Omental fat pad (tissue), 4 donors: ENCODE measurements at places on chromosomes 4 and X. TPM values are rescaled to one million over a fixed set of nuclear protein-coding genes. Genes with fewer than 3 reads are reported as not detected.

Gene ADGRL3
- total RNA-seq: 3.7 TPM

DNA sequence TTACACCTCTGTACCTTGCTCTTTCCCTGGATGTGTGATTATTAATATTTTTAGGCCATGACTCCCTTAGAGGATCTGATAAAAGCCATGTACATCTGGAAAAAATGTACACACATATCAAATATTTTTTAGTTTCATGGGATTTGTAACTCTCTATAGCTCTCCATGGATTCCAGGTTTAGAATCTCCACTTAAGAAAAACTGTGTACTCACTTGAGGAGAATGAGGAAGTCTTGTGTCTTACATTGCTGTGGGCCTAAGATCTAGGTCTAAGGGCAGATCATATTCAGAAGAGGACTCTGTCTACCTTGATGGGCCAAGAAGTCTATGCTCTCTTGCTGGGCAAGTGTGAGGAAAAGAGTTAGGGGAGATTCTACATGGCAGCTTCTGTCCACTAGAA lies 98.0 kb downstream of the RRAGB start:
- DNase-seq: no peak

Gene ANKRD50
- 10.6 TPM for total RNA-seq

Gene TASL
- total RNA-seq: 3.1 TPM

Gene OTC
- total RNA-seq: 9.8 TPM

Gene MAPK10
- total RNA-seq: 38.5 TPM

DNA sequence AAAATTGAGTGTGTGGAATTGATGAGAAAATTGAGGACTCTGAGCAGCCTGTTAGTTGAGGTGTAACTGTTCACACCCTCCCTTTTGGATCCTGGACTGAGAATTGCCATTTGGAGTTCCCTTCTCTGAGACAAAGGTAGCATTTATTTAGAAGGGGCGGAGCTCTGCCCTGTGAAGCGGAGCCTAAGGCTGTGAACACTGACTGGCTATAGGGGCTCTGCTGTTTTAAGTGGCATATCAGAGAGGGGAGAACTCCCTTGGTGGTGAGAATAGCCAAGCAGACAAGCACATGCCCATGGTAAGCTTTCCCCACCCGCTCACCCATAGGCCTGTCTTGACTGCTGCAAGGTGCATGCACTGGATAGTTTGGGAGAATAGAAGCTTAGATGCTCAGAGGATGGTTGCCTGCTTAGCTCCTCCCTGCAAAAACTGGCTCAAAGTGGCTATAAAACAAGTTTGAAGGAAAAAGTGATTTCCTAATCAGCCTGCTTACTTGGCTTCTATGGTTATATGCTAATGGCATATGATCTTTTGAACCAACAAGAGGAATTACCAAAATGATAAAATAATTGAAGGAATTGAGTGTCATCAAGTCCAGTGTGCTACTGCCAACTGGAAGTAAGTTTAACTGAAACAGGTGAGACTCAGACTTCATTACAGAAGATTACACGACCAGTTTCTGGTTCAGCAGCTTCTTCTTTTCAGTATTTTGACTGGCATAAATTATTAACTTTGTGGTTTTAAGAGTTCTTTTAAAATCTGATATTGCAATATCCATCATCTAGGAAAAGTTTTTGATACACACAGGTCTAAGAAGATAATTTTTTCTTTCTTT lies 108.4 kb downstream of the AFF1 start:
- no peak for DNase-seq

Gene HSFX4
- total RNA-seq: not detected

Gene SSX4
- total RNA-seq: not detected

Gene CCKAR
- total RNA-seq: not detected

DNA sequence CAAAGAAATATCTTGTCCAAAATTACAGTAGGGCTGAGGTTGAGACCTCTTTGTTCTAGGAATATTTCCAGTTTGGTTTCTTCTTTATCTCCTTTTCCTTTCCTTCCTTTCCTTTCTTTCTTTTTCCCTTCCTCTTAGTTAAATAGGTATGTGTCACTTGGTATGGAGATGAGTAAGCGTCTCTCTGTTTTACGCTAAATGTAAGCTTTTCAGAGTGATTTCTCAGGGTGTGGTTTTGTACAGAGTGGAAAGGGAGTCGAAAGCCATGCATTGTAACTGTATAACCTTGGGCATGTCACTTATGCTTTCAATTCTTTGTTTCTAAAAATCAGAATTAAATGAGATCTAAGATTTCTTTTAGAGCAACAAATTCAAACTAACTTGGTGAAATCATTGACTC lies 54.8 kb downstream of the TLL1 start:
- no peak for DNase-seq

Gene SYNPO2
- 48.7 TPM for total RNA-seq

- no peak for DNase-seq
These were observed 8.5 kb upstream of the GPR50 start for GRCh38 chrX:151167791-151168345.

- DNase-seq: no peak
These were observed 19.8 kb downstream of the BEX3 start for GRCh38 chrX:103396186-103396585.

DNA sequence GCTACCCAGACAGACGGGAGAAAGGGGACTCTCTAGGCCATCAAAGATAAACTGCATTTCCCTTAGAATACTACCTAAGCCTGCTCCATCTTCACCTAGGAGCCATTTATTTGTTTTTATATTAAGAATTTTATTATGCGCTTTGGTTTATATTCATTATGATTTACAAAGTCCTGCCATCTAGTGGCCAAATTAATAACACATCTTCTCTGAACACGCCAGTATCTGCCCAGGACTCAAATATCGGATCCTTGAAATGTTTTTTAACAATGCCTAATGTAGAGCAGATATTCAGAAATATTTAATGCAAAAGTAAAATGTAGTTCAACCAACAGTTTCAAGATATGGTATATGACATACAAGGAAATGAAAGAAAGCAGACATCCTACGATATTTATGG lies 20.8 kb upstream of the PRPS2 start:
- no peak for DNase-seq

- no peak for DNase-seq
These were observed 20.4 kb downstream of the LEF1 start for GRCh38 chr4:108148316-108148715.

Gene GATA1
- not detected for total RNA-seq

Gene DCX
- total RNA-seq: not detected

DNA sequence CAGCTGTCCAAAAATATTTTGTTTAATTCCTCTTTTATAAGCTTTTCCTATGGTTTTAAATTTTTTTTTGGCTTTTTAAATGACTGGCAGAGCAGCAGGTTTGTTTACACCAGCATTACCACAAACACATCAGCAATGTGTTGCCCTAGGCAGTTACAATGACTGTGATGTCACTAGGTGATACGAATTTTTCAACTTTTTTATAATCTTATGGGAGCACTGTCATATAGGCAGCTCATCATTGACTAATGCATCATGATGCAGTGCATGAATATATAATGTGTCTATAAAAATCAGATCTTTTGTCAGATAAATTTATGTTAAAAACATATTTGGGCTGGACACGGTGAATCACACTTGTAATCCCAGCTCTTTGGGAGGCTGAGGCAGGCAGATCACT lies 231.6 kb upstream of the SLIT2 start:
- DNase-seq: no peak

Gene USP17L22
- not detected for total RNA-seq

Gene PLA2G12A
- 72.7 TPM for total RNA-seq

Gene TCEANC
- total RNA-seq: 3.9 TPM

GRCh38 chr4:3412257-3413020 lies 29.3 kb upstream of the HGFAC start:
- DNase-seq: no peak

Gene ASB5
- total RNA-seq: not detected

GRCh38 chr4:86152454-86152853 lies 207.4 kb downstream of the MAPK10 start:
- no peak for DNase-seq

- no peak for DNase-seq
These were observed 17.8 kb downstream of the ZNF185 start for GRCh38 chrX:152915541-152916241.

Gene VCX3A
- not detected for total RNA-seq

Gene CFAP47
- total RNA-seq: not detected

Gene EXOC1L
- not detected for total RNA-seq

GRCh38 chr4:124610211-124610610 lies 102.3 kb downstream of the ANKRD50 start:
- no peak for DNase-seq

GRCh38 chrX:84358271-84358670 lies 144.0 kb downstream of the HDX start:
- DNase-seq: no peak

Gene CASP6
- 9.4 TPM for total RNA-seq

DNA sequence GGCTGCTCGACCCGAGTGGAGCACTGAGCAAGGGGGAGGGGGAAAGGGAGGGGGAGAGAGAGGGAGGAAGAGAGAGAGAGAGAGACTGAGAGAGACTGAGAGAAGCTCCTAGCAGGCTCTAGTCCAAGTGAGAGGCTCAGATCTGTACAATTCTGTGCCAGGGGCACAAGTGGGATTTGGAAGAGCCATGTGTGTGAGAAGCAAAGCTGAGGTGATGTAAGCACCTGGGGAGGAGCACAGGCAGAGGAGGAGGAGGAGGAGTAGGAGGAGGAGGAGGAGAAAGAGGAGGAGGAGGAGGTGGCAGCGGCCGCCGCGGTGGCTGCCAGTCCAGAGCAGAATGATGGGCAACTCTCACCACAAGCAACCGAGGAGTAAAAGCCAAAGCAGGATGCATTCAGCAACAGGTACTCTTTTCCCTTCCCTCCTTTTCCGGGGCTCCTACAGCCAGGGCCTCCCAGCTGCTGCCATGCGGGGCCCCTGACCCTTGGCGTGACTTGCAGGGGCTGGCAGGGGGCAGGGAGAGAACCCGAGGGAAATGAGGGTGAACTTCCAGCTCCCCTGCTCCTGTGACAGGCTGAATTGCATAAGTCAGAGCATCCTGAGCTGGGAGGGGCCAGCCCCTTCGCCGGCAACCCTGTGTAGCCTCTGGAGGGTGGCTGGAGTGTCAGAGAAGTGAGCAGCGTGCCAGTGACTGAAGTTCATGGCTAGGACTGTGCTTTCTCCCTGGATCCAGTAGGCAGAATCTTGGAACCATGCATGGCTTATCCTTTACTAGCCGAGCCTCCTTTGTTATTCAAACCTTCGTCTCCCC lies 62.2 kb downstream of the RTL5 start:
- DNase-seq: no peak

Gene PARM1
- total RNA-seq: 25.4 TPM

- DNase-seq: no peak
These were observed 784 bp downstream of the MAP7D3 start for GRCh38 chrX:136250191-136251040.
